ENCODE measurements at places on chromosomes 16 and 17.

GRCh38 chr17:1871756-1872155, 42.0 kb downstream of the RPA1 start:
- DNase-seq: no peak

DNA sequence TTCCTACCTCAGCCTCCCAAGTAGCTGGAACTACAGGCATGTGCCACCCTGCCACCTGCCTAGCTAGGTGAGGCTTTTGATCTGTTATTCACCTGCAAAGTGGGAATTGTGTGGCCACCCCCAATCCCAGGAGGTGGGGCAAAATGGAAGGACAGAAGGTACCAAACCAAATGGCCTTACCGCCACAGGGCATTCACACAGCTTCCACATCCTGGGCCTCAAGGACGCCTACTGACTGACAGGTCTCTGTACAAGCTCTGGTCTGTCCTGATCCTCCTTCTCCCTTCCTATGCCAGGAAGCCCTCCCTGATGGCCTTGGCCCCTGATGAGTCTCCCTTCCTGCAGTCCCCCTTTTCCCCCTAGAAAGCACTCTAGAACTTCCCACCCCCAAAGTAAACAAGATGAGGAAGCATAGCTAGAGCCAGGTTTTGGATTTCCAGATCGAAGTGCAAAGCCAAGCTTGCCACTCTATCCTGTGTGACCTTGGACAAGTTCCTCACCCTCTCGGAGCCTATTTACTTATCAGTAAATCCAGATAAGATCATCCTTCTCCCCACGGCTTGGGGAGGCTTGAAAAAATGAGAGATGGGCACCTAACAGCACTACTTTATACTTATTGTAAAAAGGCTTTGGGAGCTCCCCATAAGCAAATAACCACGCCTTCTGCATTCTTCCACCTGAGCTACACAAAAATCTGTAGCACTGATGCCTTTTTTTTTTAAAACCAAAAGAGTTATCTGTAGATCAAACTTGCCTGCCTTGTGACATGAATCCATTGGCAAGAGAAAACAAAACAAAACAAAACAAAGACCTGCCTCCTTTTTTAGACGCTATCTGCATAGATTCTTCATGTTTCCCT, 4.5 kb downstream of the PLLP start:
- no peak for DNase-seq

GRCh38 chr17:63945784-63946439, 13.8 kb upstream of the CD79B start:
- no peak for DNase-seq

DNA sequence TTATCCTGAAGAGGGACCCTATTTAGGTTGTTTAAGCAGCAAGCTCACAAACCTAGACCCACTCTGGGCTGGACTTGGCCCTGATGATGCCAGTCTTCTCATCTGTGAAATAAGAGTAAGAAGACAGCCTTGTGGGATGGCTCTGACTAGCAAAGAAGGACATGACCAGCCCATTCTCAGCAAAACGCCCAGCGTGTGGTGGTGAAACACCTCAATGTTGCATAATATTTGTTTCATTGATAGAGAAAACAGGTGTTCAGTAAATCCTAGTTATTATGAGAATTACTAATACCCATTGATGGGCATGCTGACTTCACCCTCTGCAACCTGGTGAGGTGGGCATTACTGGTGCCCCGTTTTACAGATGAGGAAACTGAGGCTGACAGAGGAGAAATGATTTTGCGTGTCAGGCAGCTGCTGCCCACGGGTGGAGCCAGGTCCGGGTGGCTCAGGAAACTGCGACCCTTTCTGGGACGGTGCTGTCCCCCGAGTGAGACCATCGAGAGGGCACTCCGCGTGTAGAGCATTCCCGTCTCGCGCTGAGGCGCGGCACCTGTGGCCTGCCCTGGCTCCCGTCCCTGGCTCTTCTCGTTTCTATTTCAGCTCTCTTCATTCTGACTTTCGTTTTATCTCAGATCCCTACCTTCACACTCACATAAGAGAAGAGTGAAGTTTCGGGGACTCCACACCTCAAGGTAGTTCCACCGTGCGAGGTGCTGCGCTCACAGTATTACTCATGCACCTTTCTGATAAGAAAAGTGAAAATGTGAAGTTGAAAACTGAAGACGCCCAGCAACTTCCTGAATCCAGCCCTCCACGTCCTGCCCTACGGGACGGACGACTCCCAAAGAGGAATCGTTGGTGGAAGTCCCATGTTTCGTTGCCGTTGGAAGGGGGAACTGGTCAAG, 48.5 kb downstream of the IRF8 start:
- no peak for DNase-seq

Data from bone marrow (tissue), 2 donors.